Cortex of kidney (tissue), 1 donor: ENCODE measurements at places on chromosomes 5 and 9.

GRCh38 chr5:65102371-65102975 lies 333.7 kb downstream of the CWC27 start:
- no peak for DNase-seq

GRCh38 chr5:113213551-113214425 lies 221.0 kb downstream of the TSSK1B start:
- DNase-seq, result no peak

- DNase-seq, result no peak
These were observed 229.4 kb downstream of the DMAC1 start for GRCh38 chr9:7570107-7570720.

DNA sequence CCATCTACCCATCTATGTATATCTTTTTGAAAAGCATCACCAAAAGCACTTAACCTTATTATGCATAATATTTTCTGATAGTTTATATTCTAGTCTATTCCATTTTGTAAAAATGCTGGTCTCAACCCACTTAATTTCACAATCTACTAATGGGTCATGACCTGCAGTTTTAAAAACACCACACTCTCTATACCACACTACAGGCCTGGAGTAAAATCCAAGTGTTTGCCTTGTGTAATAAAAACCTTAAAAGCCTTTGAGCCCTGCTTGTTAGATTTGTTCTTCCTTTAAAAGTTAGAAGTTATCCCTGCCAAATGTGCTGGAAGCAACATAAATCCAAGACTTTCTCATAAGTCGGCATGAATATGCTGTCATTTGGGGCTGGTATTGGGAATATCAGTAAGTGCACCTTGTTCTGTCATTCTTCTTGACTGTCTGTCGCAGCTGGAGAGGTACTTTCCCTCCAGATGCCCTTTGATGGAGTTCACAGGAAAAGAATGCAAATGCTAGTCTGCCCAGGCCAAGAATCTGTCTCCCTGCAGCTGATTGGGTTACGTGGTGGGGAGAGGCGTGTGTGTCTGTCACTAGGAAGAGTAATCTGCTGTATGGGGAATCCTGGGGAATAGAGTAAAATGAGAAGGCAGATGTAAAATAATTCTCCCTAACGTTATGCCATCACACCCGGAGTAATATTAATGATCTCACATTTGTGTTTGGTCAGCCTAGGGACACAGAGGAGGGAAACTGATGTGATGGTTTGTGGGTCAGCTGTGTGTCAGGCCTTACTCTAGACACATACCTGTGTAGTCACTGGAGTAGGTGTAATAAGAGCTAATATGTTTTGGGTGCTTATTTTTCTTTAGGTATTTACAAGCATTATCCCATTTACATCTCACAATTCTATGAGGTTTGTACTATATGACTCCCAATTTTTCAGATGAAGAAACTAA lies 79.4 kb downstream of the ZNF366 start:
- DNase-seq, result no peak

DNA sequence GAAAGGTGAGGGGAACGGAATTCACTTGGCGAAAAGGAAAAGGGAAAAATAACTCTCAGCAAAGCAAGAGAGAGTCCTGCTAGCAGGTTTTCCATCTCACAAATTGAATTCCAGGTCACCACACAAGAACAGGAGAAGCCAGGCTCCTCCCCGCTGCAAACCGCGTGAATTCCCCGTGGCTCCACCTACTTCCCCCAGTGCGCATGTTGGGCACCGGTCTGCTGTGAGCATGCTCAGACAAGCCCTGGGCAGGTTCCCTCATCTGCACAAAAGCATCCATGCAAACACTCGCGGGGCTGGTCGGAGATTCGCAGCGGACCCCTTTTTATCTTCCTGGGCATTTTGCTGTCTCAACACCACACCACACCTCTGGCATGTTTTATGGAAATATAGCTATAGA lies 58.5 kb upstream of the S1PR3 start:
- DNase-seq, result no peak

DNA sequence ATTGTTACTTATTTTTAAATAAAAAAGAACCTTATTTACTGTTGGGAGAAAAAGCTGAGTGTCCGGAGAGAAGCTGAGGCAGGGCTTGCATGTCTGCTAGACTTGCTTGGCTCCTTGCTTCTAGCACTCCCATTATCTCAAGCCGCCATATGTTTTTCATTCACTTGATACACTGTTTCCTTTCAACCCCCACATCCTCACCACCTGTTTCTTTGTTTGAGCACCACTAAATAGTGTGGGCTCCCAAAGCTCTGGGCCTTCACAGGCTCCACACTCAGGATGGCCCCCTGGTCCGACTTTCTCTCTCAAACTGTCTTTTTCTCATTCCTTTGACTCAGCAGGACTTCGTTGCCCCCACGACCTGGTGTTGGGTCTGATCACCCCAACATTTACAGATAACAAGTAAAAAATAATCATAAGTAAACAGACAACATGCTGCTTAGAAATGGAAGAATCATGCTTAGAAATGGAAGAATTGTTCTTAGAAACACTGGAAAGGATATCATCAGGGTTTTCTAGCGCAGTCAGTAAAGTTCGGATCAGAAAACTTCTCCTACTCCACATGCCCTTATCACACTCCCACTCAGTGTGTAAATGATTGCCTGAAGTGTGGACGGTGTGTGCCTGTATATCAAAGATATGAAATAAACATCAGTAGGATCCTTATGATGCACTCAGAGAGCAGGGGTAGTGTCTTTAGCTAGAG lies 58.5 kb downstream of the APTX start:
- no peak for DNase-seq
